SW 1271 (cell line): ENCODE measurements at places on chromosomes 5 and 9.

GRCh38 chr9:93978551-93978950 lies 23.4 kb upstream of the BARX1 start:
- DNase-seq = no peak

DNA sequence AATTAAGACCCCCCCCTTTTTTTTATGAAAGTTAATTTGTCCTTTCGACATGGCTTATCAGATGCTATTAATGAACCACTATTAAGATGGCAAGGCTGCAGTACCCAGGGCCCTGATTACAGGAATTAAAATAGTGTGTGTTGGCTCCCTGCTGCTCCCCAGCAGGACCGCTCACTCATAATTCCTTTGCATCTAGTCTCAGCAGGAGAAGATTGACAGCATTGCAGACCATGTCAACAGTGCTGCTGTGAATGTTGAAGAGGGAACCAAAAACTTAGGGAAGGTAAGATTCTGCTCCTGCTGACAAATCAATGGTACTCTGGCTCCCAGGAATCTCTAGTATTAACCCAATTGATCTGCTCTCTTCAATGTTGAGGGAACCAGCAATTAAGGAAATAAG lies 61.0 kb downstream of the STX17 start:
- DNase-seq = no peak

DNA sequence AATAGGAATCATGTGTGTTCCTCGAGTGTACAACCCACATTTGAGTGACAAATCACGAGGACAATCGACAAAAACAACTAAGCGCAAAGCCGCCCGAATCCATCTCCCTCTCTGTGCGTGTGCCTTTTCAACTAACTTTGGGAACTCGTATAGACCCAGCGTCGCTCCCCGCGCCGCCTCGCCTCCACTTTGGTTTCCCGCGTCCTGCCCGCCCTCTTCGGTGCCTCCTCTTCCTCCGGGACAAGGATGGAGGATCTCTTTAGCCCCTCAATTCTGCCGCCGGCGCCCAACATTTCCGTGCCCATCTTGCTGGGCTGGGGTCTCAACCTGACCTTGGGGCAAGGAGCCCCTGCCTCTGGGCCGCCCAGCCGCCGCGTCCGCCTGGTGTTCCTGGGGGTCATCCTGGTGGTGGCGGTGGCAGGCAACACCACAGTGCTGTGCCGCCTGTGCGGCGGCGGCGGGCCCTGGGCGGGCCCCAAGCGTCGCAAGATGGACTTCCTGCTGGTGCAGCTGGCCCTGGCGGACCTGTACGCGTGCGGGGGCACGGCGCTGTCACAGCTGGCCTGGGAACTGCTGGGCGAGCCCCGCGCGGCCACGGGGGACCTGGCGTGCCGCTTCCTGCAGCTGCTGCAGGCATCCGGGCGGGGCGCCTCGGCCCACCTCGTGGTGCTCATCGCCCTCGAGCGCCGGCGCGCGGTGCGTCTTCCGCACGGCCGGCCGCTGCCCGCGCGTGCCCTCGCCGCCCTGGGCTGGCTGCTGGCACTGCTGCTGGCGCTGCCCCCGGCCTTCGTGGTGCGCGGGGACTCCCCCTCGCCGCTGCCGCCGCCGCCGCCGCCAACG lies at the start of gene GPR150:
Gene GPR150, plus strand, starts transcription at position 58 of the 840 bp plus-strand sequence. Its CDS starts 189 bp downstream, at position 247.
- DNase-seq = peak; percentile 40

DNA sequence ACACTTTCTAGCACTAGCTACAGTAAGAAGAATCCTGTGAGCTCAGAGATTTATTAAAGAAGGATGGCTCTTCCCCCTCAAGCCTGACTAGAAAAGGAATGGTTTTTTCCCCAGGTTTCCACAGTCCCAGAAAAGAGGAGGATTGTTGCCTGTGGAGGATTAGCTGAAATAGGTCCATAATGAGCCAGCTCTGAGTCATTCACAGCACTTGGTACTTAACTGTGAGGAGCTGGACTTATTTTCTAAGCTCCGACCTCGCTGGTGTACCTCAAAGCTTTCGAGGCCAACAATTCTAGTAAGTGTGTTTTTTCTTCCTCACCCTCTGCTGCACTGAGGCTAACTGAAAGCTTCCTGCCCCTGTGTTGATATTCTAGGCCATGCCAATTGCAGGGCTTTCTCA lies 222.5 kb upstream of the IL12B start:
- DNase-seq = no peak

- no peak for DNase-seq
These were observed 17.3 kb downstream of the SIL1 start for GRCh38 chr5:139180850-139181249.

DNA sequence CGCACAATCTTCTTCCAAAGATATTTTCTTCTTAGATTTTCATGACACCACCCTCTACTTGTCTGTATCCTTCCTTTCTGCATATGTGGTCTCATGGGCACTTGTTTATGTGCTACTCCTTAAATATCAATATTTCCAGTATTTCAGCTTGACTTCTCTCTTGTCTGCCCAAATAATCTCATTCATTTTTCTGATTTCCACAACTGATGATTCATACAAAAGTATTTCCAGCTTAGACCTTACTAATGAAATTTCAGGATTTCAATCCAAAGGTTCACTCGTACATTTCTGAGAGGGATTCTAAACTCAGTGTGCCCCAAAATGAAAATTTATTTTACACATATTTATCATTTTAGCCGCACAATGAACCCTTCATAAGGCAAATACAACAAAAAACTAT lies 928.9 kb upstream of the C9orf72 start:
- no peak for DNase-seq

GRCh38 chr5:133241179-133242092 lies 189.6 kb downstream of the HSPA4 start:
- DNase-seq = no peak

- no peak for DNase-seq
These were observed 23.7 kb upstream of the OTULINL start for GRCh38 chr5:14557791-14558415.

GRCh38 chr9:20914556-20914955 lies 116.9 kb downstream of the HACD4 start:
- DNase-seq = no peak

DNA sequence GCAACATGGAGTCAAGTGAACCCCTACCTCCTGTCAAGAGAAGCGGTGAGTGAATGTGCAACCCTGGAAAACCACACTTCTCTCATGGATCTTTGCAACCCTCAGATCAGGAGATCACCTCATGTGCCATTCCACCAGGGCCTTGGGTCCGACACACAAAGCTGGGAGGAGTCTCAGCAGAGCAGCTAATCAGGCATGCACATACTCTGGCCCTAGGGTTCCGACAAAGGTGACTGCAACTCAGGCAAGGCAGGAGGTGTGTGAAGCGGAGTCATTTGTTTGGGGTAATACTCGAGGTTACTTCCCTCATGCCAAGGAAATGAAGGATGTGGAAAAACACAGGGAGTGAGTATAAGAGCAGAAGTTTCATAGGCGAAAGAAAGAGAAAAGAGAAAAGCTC lies 96.1 kb downstream of the GABRG2 start:
- no peak for DNase-seq

DNA sequence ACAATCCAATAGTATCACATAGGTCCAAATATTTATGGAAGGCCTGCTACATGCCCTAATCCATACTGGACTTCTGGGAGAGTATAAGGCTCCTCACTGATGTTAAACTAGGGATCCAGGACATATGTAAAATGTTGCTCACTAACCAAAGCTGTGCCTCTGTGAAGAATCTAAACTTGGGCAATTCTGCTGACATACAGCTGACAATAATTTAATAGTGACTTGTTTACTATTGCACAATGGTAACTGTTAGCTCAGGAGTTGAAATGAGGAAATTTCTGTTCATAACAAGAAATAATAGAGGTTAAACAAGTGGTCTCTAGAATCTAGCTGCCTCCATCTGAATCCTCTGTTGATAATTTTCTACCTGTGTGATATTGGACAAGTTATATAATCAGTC lies 14.9 kb upstream of the CTXN3 start:
- no peak for DNase-seq

DNA sequence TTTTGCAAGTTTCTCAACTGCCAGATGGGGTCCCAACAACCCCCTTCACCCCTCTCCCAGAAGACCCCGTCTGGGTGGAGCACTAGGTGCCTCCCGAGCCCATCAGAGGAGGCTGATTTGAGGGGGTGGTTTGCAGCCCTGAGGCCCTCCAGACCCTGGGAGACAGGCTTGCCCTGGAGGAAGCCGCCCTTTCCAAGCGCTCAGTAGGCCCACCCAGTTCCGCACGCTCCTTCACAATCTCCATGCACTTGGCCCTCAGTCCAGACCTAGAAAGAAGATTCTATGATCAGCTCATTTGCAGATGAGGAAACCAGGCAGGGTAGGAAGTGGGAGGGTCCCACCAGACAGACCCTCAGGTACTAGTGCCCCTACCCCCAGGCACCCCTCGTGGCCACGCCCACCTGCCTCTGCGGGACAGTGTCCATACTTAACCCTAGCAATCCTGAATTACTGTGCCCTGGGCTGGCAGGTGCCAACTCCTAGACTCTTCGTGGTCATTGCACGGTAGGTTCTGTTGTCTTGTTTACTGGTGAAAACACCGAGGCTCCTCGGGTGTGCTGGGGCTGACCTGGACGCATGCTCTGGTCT lies 22.3 kb downstream of the OR2V1 start:
- DNase-seq = no peak

- DNase-seq = no peak
These were observed 1.1 kb downstream of the VLDLR start for GRCh38 chr9:2622461-2623287.

GRCh38 chr5:178740921-178741320 lies 10.5 kb upstream of the ZNF354A start:
- DNase-seq = no peak

DNA sequence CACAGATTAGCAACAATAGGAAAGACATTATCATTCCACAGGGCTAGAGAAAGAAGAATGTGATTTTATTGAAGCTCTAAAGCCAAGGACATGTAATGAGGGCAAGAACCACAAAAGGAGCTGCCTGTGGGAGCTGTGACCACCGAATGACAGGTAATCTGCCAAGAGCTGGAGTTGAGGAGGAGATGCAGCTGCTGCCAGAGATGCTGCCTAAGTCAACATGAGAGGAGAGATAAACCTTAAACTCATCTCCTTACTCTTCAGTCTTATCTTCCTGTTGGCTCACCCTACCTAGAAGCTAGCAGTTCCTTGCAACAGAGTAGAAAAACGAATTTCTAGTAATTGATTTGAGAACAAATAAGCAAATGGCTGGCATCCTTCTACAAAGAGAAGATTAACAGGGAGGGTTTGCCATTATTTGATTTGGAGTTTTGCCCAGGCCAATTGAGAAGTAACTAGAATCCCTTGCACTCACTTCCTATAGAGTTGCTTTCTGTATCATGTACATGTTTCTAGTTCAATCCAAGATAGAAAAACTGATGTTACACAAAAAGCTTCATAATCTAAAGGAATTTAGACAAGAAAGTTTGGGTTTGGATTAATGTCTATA lies 539.2 kb downstream of the TLE1 start:
- DNase-seq = no peak

DNA sequence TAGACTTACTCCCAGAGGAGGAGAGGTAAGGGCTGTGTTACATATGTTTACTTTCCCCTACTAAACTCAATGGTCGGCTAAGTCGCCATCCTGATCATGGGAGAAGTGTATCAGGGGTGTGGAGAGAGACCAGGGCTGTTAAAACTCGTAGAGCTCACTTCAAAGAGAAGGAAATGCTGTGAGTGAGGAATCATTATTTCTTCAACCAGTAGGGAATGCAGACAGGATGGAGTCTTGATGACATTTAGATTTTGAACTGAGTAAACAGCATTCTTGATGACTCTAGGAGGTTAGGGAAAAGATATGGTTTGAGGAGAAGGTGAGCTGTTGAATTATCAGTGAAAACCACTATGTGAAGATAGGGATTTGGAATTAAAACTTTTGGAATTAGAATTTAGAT lies 17.3 kb downstream of the RECK start:
- no peak for DNase-seq

DNA sequence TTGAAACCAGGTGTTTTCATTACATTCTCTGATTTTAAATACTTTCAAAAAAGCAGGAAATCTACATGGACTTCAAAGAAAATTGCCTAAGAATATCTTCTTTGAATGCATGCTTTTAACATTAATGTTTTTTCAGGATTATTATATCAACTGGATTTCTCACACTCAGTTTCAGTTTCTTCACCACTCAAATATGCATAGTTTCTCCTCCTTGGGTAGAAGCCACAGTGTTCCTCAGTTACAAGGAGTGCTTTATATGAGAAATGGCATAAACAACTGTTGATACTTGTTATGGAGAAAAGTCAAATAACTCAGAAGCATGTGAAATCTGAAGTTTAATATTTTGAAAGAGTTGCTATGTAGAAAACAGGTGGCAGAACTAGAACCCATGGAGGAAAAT lies 196.9 kb downstream of the DMRTA1 start:
- DNase-seq = no peak

- DNase-seq = peak; percentile 54
These were observed 880.1 kb upstream of the SEMA6A start for GRCh38 chr5:117454716-117455212.

- no peak for DNase-seq
These were observed 318.3 kb upstream of the IRX4 start for GRCh38 chr5:2201011-2201410.

GRCh38 chr9:34382054-34382453 lies 5.4 kb upstream of the MYORG start:
- DNase-seq = no peak

DNA sequence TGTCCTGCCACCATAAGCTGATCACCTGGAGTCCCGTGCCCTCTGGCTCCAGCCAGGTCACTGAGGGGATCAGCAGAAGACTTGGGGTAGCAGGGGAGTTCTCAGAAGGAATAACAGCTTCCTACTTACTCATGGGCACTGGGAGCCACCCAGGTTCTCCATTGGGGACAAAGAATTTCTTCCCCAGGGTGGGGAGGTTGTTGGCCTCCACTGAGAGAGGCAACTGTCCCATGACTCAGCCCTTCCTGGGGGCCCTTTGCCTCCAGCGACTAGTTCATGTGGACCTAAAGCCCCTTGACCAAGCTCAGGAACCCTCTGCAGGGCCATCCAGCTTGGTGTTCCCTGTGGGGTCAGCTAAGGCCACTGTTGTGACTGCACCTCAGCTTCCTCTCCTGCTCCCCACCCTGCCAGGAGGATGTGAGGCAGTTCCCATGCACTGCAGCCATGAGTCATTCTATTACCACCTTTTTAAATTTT lies 175.0 kb downstream of the AUH start:
- DNase-seq = no peak

DNA sequence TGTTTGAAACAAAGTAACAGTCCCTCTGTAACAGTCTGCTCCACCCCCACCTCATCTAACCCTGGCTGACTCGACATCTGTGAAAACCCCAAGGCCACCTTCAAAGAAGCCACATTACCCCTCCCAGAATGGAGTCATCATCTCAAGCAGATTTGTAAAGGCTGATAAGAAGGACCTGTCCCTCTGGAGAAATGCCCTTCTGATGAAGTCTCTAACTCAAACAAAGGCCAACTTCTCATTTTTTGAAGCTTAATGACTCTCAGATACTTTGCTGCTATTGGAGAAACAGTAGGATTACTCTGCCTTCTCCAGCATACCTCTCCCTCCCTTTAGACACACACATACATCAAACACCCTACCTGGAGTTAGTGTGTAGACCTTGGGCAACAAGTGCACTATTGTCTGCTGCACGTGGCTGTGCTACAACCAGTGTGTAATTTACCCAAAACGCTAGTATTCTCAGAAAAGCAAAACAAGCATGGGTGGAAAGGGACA lies 5.3 kb upstream of the SUSD1 start:
- no peak for DNase-seq

GRCh38 chr5:152151113-152151512 lies 226.5 kb upstream of the GLRA1 start:
- no peak for DNase-seq
